Fibroblast of skin of abdomen (primary cell): ENCODE measurements at places on chromosomes 2 and 18.

GRCh38 chr2:111975053-111975552 lies 76.7 kb downstream of the MERTK start:
- DNase-seq, result peak; percentile 94

- no peak for DNase-seq
These were observed 137.2 kb upstream of the RASGRP3 start for GRCh38 chr2:33339269-33339668.

DNA sequence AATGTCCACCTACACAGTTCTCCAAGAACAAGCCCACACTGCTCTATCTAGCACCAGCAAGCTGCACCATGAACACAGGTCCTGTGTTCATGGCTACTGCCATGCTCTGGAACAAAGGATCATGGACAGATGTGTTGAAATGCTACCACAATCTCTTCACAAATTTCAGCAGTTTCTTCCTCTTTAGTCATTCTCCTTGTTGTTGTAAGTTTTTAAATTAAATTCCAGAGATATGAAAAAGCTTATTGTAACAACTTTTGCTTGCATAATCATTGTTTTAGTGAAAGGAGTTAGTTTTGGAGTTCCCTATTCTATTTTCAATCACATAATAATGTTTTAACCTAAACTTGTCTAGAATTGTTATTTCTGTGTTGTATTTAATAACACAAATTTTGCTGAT lies 17.2 kb upstream of the NAPG start:
- no peak for DNase-seq

DNA sequence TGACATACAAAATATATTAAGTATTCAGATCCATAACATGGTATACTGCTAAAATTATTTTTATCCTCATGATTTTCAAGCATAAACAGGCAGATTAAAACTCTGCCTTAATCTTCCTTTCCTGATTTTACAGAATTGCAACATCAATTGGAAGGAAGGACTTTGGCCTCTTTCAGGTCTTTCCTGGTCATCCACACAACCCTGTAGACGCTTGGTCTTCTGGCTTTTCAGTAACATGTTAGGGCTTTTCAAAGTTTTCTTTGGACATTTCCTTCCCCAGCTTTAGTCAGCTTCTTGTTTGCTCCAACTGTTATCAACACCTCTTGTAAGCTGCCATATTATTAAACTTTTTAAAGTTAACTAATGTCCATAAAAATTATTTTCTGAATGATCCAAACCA lies 1364.9 kb upstream of the NRXN1 start:
- no peak for DNase-seq

DNA sequence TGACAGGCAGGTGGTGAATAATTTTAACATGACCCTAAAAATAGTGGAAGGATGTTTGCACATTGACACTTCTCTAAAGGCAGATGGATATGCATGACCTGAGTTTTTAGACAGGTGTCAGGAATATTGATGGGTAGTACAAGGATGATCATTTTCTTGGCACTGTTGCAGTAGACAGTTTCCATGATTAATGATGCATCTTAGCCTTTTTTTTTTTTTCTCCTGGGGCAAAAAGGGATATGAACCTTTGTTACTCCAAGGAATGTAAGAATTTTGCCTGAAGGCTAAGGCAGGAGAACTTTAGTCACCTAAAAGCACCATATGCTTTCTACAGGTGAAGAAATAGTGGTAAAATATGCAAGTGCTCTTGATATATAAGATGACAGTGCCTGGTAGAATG lies 136.3 kb upstream of the CAVIN2 start:
- DNase-seq, result no peak

- no peak for DNase-seq
These were observed 32.2 kb downstream of the USP34 start for GRCh38 chr2:61438670-61439069.

- DNase-seq, result peak; percentile 63
These were observed 226.9 kb downstream of the VAPA start for GRCh38 chr18:10140461-10141282.
